ENCODE measurements at places on chromosomes 13 and 19. TPM values are rescaled to one million over a fixed set of nuclear protein-coding genes. Genes with fewer than 3 reads are reported as not detected.

DNA sequence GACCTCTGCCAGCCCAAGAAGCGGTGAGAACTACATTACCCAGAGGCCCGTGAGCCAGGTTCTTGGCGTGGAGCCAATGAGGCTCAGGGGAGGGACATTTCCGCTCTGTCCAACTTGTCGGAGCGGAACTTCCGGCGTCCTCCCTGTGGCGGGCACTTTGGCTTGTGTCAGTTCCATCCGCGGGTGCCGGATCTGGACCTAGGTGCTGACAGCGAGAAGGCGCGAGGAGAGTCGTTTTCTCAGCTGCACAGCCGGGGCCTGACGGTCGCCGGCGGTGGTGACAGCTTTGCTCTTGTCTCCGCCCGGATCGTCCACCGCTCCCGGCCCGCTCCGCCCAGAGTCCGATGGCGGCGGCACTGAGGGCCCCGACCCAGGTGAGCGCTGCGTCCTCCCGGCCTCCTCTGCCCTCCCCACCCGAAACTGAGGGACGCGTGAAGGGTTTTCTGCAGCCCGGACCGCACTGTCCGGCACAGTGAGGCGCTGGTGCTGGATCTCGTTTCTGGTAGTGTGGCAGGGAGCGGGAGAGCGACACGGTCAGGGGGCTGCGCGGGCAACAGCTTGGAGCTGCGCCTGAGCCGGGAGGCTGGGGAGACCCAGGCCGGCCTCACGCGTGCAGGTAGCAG is at the start of gene ZNF530:
Gene ZNF530, plus strand, starts transcription at position 125 of the 623 bp plus-strand sequence. CDS start 4,461 bp downstream, outside the sequence.
- peak; percentile 95 for DNase-seq

GRCh38 chr13:84670245-84670644 is 788.0 kb upstream of the SLITRK1 start:
- no peak for DNase-seq

DNA sequence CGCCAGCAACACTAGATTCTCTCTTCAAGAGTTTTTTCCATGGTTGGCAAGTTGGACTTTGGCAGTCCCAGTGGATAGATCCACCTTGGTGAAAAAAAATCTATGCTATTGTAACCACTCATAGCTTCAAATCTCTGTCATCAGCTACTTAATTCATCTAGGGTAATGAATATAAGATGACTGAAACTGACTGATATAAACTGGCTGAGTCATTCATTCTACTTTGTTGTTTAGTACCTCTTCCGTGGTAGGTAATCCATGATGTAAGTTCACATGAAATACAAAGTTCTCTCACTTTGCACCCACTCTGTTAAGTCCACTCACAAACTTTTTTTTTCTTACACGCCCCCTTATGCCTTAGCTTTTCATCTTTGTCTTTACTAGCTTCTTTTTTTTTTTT is 1381.5 kb downstream of the SLITRK5 start:
- DNase-seq, result no peak

Gene BCL3
- 68.4 TPM for total RNA-seq

DNA sequence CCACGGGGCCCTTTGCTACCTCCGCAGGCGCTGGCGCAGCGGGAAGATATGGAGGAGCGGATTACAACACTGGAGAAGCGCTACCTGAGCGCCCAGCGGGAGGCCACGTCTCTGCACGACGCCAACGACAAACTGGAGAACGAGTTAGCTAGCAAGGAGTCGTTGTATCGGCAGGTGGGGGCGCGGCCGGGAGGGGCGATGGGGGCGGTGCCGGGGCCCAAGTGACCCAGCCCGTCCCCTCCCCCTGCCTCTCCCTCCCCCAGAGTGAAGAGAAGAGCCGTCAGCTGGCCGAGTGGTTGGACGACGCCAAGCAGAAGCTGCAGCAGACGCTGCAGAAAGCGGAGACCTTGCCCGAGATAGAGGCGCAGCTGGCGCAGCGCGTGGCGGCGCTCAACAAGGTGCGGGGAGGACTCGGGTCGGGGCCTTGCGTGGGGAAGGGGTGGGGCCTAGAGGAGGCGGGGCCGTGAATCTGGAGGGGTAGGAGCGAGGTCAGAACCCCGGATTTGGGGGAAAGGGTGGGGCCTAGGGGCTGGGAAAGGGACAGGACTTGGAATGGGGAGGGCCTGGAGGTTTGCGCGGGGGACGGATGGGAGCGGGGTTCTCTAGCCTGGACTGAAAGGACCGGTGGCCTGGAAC is 13.7 kb downstream of the PPFIA3 start:
- no peak for DNase-seq

GRCh38 chr19:21848706-21849105 is 12.7 kb upstream of the ZNF43 start:
- no peak for DNase-seq

Gene KLF2
- 56.1 TPM for total RNA-seq

Gene RPS15
- 1,085 TPM for total RNA-seq

Gene VSTM2B
- not detected for total RNA-seq

GRCh38 chr13:52838433-52839107 is 9.9 kb downstream of the PCDH8 start:
- DNase-seq, result no peak

DNA sequence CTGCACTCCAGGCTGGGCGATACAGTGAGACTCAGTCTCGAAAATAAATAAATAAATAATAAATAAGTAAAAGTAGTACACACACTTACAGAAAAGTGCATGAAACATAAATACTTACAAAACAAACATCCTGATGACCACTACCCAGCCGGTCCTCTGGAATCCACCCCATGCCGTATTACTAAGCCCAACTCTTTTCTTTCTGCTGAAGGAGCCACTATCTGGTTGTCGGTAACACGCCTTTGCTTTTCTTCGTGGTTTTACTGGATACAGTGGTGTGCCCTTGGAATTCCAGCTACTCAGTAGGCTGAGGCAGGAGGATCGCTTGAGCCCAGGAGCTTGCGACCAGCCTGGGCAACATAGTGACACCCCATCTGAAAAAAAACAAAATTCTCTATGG is 39.4 kb downstream of the CELF5 start:
- DNase-seq, result no peak

DNA sequence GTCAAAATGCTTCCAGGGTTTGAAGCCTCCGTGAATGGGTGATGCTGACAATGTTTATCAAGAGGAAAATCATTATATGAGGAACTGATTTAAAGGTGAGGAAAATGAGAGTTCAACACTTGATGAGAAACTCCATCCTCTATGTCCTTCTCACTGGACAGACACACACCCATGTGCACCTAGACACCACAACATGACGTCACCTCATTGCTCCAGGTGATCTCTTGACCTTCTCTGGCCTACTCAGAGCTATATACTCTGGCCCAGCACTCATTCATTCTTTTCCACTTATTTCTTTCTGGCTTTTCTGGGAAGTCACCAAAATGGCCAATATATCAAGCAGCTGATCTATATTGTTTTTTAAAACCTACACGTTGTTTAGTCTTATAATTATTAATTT is 778.7 kb upstream of the PCDH20 start:
- DNase-seq, result no peak

DNA sequence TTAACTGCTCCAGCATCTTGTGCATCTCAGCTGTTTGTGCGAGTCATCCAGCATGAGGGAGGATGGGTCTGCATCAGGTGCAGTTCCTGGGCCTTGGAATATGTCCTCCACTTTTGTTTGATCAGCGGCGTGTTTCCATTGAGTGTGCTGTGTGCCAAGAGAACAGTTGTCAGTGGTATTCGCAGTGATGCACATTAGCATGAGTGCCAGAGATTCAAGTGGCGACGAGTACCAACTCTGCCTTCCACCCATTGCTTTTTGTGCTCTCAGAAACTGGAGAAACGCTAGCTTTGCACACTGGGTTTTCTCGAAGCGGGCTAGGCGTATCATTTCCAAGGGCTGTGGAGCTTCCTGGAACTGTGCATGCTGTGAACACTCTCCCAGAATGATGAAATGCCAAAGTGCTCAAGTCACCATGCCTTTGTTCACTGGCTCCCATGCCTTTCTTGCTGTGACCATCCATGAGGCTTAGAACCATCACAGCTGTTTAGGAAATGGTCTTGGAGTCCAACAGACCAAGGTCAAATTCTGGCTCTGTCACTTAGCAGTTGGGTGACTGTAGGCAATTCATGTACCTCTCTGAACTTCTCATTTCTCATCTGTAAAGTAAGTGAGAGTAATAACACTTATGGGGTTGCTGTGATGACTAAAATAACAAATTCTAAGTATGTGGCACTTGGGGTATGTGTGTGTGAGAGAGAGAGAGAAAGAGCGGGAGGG is 18.4 kb downstream of the LRCH1 start:
- DNase-seq, result no peak

DNA sequence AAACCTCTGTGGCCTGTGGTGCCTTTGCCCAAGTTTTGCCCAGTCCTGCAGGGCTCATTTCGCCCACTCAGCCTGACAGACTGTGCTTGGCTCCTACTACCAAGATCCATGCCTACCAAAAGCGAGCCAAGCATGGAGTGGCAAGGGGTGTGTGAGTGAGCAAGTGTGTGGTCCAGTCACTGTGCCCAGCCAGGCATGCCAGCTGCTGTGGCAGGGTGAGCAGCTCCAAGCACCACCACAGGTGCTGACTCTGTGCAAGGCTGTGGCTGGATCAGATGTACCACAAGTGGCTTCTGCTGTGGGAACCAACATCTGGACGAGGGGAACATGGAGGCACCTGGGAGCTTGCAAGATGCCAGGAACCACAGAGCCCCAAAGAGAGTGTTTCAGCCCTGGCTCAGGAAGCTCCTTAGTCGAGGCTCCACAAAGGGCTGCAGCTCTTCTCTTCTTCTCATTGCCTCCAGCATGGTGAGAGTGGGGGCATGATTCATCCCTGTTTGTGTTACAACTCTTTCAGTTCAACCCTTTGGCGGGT is 1564.2 kb upstream of the MIR17HG start:
- DNase-seq, result no peak

Gene NLRP11
- total RNA-seq, result not detected

DNA sequence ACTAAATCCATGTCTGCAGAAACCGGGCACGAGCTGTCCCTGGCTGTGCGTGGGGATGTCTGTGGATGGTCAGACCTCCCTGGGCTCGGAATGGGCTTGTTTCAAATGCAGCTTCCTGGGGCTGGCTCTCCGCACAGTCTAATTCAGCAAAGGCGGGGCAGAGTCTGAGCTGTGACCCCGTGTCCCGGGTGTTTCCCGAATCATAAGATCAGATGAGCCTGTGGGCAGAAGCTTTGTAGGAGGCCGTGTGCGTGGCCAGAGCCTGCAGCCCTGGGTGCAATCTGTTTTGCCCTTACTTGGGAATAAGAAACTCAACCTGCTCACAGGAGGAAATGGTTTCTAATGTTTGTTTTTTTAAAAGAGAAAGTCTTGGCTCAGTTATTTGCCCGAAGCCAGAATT is 13.9 kb upstream of the GNA11 start:
- DNase-seq, result peak; percentile 72

DNA sequence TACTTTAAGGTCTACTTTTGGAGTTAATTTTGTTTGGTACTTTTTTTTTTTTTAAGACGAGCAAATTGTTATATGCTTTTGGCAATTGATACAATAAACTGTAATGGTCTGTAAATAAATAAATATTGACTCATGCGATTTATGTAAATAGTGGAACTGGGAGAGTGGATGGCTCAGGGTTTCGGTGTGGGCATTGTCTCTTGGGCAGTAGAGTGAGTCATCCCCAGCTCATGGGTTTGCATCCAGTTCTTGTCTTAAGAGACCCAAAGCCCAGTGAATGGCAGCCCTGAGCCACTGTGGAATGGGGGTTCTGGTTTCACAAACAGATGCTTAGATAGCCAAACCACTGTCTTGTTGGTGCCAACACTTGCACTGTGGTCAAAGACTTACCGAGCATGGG is 33.0 kb downstream of the FGF9 start:
- no peak for DNase-seq

GRCh38 chr13:20882206-20882605 is 20.3 kb downstream of the XPO4 start:
- DNase-seq, result no peak

DNA sequence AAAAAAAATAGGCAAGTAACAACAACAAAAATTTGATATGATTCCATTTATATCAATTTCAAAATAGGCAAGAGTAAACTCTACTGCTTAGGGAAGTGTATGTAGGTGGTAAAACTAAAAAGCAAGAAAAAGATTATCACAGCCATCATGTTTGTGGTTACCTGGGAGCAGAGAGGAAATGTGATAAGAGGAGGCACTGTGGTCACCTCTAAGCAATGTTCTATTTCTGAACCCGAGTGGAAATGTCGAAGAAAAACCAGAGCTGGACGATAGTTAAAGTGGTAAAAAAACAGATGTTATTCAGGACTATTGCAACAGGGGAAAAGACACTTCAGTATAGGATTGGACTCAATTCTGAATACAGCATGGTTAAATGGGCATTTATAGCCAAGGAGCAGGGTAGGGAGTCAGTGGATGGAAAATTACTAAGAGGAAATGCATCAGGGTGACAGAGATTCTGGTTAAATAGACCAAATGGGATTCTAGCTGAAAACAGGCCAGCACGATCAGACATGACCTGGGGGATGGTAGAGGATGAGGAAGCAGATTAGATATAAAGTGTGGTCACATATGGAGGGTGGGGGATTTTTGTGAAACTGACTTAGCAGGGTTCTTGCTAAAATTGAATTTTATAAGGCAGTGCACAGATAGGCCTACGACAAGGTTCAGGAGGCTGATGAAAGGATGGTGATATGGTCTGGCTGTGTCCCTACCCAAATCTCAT is 6.0 kb upstream of the TEX30 start:
- no peak for DNase-seq

Gene GIPC3
- total RNA-seq, result 2.4 TPM

GRCh38 chr13:23612182-23612581 is 42.0 kb downstream of the TNFRSF19 start:
- no peak for DNase-seq

DNA sequence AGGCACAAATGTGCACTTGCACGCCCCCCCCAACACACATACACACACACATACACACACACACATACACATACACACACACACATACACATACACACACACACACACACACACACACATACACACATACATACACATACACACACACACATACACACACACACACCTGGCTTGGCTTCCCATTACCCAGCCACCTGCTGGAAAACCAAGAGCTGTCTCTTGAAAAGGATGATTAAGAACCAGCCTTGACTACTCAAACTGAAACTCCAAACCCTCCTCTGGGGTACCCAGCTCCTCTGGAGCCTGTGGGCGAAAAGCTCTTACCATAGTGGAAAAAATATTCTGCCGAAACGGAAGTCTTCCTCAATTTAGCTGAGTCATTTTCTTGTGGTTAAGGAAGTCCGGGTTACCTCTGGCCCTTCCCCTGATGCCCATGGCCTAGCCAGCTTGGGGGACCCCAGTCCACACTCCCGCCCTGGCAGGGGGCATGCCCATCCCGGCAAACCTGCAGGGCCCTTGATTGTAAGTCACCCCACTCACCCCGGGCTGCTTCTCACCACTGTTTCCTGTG is 21.9 kb downstream of the CEBPA start:
- DNase-seq, result no peak

Gene SMAD9
- total RNA-seq, result 13.8 TPM

Gene NALCN
- total RNA-seq, result 1.1 TPM

GRCh38 chr19:7507884-7508283 is 8.0 kb upstream of the ZNF358 start:
- peak; percentile 80 for DNase-seq

Gene DKKL1
- 0.62 TPM for total RNA-seq
